ENCODE measurements at places on chromosomes 2 and 18.

- DNase-seq, result no peak
Measured at GRCh38 chr2:144331674-144332355, 188.1 kb downstream of the ZEB2 start.

DNA sequence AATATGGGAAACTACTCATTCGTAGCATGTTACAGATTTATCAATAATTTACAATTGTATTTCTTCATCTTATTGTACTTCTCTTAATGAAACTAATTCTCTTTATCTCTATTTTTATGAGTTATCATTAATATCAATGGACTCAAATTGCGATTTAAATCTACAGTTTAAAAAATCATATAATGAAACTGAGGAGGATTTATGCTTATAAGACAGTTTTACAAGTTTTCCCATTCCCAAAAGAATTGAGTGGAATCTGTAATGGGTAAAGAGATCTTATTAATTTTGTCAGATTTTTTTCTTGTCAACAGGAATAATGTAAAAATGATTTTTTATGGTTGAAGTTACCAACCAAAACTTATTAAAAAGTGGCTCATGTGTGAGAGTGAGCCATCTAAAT lies 468.0 kb downstream of the METTL4 start:
- DNase-seq, result no peak

DNA sequence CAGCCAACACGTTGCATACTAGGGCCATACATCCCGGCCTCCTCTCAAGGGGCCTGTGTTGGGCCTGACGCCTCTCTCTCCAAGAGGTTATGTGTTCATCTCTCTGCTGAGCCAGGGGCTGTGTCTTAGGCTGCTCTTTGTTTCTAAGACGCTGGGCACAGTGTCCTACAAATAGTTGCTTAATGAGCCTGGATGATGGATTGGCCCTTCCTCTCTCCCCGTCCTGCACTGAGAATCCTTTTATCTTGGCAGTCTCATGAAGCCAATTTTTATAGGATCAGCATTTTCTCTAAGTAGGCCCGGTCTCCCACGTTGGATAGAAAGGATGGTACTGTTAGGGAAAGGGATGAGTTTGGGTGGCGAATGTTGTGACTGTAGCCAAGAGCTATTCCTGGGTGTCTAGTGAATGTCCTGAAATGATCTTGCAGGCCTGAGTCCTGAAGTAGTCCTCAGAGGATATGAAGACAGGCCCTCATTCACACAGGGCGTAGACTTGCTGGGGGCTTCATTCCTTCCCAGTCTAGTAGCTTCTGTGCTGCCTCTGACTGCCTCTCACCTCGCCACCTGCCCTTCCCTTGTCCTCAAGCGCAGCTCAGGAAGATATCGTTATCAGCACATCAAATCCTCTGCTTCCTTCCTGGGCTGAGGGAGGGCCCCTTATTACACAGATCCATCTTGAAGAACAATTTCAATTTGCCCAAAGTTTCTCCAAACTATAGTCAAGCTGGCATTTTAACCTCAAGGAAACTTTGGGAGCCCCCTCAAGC lies 8.8 kb downstream of the LBH start:
- no peak for DNase-seq

DNA sequence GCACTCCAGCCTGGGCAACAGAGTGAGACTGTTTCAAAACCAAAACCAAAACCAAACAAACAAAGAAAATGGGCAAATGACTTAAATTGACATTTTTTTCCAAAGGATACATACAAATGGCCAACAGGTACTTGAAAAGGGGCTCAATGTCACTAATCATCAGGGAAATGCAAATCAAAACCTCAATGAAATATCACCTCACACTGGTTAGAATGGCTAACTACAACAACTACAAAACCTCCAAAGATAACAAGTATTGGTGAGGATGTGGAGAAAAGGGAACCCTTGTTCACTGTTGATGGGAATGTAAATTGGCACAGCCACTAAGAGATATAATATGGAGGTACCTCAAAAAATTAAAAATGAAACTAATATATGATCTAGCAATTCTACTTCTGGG lies 213.2 kb upstream of the HS6ST1 start:
- no peak for DNase-seq

GRCh38 chr2:16026816-16027501 lies 86.6 kb downstream of the MYCN start:
- DNase-seq, result no peak

DNA sequence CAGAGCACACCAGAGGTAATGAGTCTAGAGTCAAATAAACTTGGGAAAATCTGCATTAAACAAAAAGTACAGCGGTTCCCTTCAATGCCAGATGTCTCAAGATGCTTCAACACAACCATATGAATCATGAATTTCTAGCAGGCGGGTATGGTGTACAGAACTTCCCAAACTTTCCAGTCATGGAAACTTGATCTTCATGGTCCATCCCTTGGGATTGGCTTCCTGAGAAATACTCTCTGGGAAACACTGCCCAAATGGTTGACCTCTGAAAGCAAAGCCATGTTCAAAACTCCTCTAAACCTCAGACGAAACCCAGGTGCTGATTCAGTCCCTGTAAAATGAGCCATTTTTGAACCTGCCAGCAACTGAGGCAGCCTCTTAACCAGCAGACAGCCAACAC lies 16.4 kb upstream of the TMEM247 start:
- DNase-seq, result no peak

- DNase-seq, result peak; percentile 83
Measured at GRCh38 chr2:184154438-184154837, 443.9 kb upstream of the ZNF804A start.

DNA sequence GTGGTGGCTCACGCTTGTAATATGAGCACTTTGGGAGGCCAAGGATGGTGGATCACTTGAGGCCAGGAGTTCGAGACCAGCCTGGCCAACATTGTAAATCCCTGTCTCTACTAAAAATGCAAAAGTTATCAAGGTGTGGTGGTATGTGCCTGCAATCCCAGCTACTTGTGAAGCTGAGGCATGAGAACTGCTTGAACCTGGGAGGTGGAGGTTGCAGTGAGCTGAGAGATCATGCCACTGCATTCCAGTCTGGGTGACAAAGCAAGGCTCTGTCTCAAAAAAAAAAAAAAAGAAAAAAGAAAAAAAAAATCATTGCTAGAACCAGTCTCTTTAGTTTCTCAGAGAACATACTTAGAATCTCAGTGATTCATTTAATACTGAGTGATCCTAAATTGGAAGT lies 217.1 kb downstream of the DYM start:
- peak; percentile 3 for DNase-seq

DNA sequence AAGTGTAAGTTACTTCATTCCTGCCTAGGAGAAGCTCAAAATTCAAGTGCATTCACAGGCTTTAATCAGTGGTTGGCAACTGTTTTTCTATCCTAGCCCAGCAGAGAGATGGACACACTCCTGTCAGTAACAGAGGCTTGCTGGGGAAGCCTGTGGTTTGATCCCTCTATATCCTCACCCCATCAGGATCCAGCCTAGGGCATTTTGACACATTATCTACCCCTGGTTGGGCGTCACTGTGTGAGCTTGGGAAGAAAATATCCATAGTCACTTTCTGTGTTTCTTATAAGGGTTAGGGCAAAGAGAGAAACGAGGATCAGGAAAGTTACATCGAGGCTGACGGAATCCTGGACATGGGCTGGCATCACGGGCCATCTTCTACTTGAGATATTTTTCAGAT lies 10.0 kb downstream of the NT5DC4 start:
- no peak for DNase-seq

DNA sequence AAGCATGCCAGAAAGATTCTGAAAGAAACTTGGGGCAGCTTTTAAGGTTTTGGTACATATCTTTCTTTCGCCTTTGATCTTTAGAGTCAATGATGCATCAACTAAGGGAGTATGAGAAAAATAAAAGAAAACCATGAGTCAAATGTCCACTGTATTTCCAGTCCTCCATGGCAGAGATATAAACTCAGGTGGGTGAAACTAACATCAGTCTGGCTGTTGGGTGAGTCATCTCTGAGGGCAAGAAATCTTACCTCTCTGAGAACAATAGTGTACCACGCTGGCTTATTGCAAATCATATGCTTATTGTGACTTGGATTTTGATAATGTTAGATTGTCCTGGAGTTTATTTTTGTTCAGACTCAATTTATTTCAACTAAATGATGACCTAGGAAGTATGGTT lies 521.0 kb downstream of the PLCL1 start:
- no peak for DNase-seq

GRCh38 chr2:34844629-34845028 lies 1245.5 kb upstream of the FAM98A start:
- no peak for DNase-seq

GRCh38 chr2:171625006-171625405 lies 62.3 kb upstream of the DYNC1I2 start:
- DNase-seq, result no peak

- DNase-seq, result peak; percentile 81
Measured at GRCh38 chr2:133561045-133561852, 7.0 kb downstream of the NCKAP5 start.

- no peak for DNase-seq
Measured at GRCh38 chr18:966759-967576, 62.3 kb downstream of the ADCYAP1 start.

GRCh38 chr18:51339856-51340255 lies 142.4 kb upstream of the MEX3C start:
- no peak for DNase-seq

- DNase-seq, result no peak
Measured at GRCh38 chr2:77016443-77017354, 505.5 kb downstream of the LRRTM4 start.

DNA sequence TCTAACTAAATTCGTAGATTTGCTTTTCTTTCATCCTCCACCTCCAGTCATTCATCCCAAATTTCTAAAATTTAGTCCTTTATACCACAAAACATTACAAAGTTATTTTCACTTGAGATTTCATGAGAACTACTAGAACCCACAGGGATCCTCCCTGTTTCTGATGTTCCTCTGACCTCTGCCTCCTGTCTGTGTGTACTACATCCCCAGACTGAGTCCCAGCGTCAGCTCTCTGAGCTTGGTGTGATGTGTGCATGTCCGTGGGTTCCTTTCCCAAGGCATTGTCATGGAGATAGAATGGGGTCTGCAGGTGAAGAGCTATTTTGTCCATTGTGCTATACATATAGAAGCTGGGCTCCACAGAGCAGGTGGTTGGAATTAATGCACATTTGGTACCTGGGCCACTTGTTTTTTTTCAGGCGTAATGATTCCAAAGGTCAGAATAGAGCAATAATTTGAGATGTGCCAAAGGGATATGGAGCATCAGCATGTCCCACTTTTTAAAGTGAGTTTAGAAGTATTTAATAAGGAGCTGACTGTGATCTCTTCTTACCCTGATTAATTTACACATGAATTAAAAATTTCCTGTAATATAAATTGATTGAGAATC lies 151.2 kb upstream of the BOD1L2 start:
- no peak for DNase-seq

GRCh38 chr2:86368161-86368824 lies 30.9 kb upstream of the REEP1 start:
- peak; percentile 72 for DNase-seq

GRCh38 chr2:9347411-9347881 lies 75.9 kb downstream of the ITGB1BP1 start:
- no peak for DNase-seq

- DNase-seq, result no peak
Measured at GRCh38 chr2:191642541-191642940, 35.4 kb upstream of the NABP1 start.

DNA sequence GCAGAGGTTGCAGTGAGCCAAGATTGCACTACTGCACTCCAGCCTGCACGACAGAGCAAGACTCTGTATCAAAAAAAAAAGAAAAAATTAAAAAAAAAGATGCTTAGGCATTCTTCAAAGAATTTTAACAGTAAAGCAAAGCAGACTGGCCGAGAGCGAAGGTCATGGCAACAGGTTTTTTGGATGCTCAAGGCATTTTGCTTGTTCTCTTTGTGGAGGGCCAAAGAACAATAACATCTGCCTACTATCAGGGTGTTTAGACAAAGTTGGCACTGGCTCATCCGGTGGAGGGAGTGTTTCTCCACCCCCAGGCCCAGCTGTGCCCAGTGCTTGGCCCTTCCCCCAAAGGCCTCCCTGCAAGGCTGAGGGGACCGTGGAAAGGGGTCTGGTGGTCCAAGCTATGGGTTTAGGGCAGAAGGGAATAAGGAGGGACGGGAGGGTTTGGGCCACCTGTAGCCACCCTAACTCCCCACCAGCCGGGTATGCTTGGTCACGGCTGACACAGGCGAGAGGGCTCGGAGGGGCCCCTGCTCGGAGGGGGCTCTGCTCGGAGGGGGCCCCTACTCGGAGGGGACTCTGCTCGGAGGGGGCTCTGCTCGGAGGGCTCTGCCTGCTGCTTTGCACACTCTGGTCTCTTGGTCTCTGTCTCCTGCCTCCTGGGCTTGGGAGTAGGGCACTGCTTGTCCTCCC lies 26.7 kb upstream of the ALLC start:
- no peak for DNase-seq
